ENCODE measurements at places on chromosomes 2 and 18.

DNA sequence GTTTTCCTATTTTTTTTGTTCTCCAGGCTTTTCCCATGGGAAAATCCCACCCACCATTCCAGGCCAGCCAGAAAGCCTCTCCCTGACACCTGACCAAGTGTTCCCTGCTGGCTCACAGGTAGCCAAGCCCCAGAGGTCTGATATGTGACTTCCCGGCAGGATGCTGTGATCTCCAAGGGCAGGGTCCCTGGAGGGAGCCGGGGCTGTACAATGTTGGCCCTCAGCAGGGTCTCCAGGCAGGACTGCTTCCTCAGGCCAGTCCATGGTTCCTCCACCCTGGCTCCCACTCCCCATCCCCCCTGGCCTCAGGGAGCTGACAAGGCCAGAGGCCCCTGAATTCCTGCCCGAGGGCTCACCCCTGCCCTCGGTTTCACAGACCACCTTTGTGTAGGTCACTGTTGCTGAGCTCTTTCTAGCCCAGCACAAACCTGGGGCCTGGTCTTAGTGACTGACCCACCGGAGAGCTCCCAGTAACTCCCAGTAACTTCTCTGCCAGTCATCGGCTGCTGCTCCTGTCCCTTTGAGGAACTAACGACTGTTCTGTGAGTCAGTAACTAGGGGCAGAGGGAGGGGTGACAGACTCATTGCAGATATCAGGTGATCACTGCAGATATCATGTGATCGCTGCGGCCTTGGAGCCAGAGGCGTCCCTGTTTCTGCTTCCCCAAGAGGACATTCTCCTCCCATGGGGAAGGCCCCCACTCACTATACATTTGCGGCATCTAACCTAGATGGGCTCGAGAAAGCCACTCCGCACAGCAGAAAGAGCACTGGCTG lies 38.7 kb downstream of the SDC1 start:
- no peak for DNase-seq

DNA sequence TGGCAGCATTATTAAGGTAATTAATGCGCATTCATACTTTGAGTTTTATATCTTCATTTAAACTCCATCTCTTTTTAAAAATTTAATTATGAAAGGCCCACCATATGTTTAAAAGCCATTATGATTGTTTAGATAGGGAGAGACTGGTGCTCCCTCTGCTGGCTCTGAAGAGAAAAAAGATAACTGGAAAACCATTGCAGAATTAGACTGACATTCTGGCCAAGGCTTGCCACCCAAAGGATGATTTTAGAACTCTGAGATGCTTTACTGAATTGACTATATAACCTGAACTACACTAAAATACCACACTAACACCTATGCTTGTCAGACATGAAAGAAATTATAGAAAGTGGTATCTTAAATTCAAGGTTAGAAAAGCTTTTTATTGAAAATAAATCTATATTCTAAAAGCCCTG lies 127.6 kb upstream of the SPOPL start:
- no peak for DNase-seq

- no peak for DNase-seq
These were observed 1112.7 kb upstream of the NRXN1 start for GRCh38 chr2:52144590-52144989.

DNA sequence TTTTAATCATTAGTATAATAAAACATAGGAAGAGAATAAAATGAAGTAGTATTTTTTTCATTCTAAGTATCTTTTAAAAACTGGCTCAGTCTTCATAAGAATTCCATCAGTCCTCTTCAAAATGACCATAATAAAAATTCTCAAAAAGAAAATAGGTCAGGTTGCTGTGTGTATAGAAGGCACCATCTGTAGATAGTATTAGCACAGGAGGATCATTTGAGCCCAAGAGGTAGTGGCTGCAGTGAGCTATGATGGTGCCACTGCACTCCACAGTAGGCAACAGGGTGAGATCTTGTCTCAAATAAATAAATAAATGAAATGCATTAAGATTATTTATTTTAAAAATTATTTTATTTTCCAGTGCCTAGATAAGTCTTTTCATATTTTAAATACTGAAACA lies 475.8 kb downstream of the ZNF804A start:
- DNase-seq = no peak

DNA sequence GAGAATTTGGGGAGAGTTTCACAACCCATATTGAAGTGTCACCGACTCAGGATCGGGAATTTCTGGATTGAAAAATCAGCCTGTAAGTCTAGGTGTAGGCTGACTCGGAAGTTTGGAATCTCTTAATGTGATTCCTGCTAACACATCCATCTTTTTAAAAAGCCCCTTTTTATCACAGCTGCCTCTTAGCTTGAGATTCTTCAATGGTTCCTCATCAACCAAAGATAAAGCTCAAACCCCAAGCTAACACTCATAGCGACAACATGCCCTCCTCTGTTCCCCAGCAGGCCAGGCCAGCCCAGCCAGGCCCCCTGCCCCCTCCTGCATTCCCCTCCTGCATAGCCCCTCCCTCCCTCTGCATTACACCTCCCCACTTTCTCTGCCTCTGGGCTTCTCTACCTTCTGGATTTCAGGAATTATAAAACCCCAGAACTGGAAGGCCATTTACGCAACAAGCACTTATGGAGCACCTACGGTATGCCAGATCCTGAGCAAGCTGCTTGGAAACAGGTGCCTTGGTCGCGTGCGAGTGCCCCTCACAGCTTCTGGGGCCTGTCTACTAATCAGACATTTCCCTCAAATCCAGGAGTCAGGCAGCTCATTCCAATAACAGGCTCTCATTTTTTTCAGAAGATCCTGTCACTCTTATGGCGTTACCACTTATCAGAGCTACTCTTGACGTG lies 63.4 kb downstream of the EMX1 start:
- no peak for DNase-seq

- DNase-seq = no peak
These were observed 1.7 kb downstream of the ATF2 start for GRCh38 chr2:175166216-175166824.

DNA sequence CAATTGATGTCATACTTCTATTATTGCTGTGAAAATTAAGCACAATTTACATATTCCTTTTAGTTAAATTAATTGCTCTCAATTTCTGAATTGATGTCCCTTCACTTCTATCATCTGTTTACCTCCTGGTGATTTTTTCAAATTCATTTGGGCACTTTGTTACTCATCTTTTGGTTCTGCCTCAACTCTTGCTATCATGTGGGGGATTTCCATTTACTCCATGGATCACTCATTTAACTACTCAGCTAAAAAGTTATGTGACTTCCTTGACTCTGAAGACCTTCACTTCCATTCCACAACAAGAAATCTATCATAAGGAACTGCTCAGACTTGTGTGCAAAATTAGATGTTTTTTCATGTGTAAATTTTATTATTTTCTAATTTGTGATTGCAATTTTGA lies 126.2 kb downstream of the EHBP1 start:
- no peak for DNase-seq

- no peak for DNase-seq
These were observed 55.1 kb upstream of the ACSL3 start for GRCh38 chr2:222805591-222806304.

- DNase-seq = no peak
These were observed 8.5 kb upstream of the RBBP8 start for GRCh38 chr18:22924589-22924988.

DNA sequence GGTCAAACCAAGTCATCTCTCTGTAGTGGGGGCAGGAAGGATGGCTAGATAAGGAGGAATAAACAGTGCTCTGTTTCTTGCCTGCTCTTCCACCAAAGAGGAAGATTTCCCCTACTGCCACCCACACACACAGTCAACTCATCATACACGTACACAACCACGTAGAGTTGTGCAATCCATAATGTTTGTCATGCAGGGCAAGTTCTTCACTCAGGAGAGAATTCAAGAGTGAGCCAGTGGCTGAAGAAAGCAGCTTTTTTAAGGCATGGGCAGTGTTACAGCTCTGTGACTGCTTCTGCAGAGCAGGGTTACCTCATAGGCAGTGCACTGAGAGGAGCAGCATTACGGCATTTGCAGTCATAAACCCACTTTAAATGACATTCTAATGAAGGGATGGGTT lies 283.0 kb downstream of the RND3 start:
- no peak for DNase-seq

DNA sequence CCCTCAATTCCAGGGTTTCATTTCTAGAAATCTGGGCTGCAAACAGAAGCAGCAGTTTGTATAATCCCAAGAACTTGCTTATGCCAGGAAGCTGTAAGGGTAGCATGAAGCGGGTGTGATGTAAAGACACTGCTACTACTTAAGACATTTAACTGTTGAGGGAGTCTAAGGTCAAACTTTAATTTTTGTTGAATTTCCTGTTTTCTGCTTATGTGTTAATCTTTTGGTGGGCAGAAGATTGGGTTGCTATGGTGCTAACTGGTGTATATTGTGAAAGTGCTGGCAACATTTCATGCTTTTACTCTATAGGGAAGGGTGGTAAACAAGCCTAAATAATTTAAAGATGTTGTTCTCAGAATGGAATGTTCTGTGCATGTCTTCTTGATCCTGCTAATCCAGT lies 2.7 kb downstream of the NCOA1 start:
- no peak for DNase-seq

- no peak for DNase-seq
These were observed 38.0 kb downstream of the SLC4A1AP start for GRCh38 chr2:27701676-27702075.

- DNase-seq = no peak
These were observed 64.0 kb downstream of the PMS1 start for GRCh38 chr2:189848276-189848675.

- no peak for DNase-seq
These were observed 26.5 kb upstream of the TWIST2 start for GRCh38 chr2:238821391-238821790.

- no peak for DNase-seq
These were observed 25.4 kb downstream of the PTPRM start for GRCh38 chr18:7592305-7593071.

DNA sequence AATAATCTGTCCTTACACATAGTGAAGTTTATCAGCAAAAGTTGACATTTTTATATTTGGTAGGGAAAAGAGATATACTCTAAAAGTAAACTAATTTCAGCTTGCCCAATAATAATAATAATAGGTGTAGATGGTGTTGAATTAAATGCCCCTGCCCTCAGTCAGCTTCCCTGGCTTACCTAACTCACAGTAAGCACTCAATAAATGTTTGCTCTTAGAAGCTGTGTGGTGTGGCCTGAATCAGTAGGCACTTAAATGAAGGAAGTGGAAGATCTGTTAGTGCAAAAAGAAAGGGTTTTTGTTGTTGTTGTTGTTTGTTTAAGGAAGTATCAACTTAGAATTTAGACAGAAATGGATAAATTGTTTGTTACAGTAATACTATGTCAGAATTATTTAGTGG lies 36.2 kb downstream of the EML4 start:
- no peak for DNase-seq

GRCh38 chr2:134668821-134669220 lies 50.0 kb downstream of the TMEM163 start:
- peak; percentile 67 for DNase-seq
